GM12878 (cell line): ENCODE measurements at places on chromosomes 7 and 10. TPM values are rescaled to one million over a fixed set of nuclear protein-coding genes. Genes with fewer than 3 reads are reported as not detected.
A peak's percentile ranks its signal among the peaks of the same experiment; 100 is the strongest.

DNA sequence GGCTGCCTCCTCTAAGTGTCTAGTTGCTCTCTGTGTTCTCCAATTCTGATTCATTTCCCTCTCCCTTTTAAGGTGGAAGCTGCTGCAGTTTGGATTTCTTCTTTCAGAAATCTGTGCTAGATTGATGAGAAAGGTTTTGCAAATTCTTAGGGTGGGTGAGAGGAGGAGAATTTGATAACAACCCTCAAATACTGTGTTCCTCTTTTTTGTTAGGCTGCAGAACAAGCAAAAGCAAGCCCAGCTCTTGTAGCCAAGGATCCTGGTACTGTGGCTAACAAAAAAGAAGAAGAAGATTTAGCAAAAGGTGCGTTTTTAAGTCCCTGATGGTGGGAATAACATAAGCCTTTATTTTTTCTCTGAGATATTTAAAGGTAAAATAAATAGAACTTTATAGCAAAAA is 49.1 kb downstream of the STAM start:
- DNase-seq, result no peak
- H3K4me1 ChIP-seq, result no peaks in the 10 kb centered on the region
- peaks cover 10% of the 10 kb centered on the region for H3K36me3 ChIP-seq
- no peak overlapping the region for H3K27ac ChIP-seq
- no peak overlapping the region for H3K4me3 ChIP-seq
- no peaks in the 10 kb centered on the region for H3K27me3 ChIP-seq

- no peaks in the 10 kb centered on the region for H3K36me3 ChIP-seq
- no peaks in the 10 kb centered on the region for H3K4me1 ChIP-seq
- no peak overlapping the region for H3K27ac ChIP-seq
- H3K4me3 ChIP-seq, result no peak overlapping the region
- no peak for DNase-seq
- no peaks in the 10 kb centered on the region for H3K27me3 ChIP-seq
Observed at GRCh38 chr7:82429408-82429807, 14.2 kb downstream of the CACNA2D1 start.

DNA sequence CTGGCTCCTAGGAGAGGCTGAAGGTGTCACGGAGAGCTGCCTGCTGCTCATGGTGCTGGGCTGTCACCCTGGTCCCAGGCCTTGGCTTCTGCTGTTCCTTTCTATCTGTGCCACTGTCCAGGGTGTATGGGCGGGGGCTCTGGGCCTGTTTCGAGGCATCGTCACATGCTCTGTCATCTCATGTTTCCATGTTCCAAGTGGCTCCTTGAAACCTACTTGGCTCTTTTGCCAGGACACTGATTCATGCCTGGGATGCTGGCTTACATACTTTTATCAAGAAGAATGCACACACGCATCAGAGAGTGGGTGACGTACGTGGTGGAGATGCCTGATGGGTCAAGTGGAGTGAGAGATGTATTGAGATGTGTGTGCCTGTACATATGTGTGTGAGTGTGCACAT is 50.9 kb downstream of the ADCY1 start:
- DNase-seq, result no peak
- H3K36me3 ChIP-seq, result no peaks in the 10 kb centered on the region
- no peak overlapping the region for H3K4me3 ChIP-seq
- H3K27me3 ChIP-seq, result no peaks in the 10 kb centered on the region; the same call in 1 of the 2 replicates
- no peak overlapping the region for H3K27ac ChIP-seq
- no peaks in the 10 kb centered on the region for H3K4me1 ChIP-seq

DNA sequence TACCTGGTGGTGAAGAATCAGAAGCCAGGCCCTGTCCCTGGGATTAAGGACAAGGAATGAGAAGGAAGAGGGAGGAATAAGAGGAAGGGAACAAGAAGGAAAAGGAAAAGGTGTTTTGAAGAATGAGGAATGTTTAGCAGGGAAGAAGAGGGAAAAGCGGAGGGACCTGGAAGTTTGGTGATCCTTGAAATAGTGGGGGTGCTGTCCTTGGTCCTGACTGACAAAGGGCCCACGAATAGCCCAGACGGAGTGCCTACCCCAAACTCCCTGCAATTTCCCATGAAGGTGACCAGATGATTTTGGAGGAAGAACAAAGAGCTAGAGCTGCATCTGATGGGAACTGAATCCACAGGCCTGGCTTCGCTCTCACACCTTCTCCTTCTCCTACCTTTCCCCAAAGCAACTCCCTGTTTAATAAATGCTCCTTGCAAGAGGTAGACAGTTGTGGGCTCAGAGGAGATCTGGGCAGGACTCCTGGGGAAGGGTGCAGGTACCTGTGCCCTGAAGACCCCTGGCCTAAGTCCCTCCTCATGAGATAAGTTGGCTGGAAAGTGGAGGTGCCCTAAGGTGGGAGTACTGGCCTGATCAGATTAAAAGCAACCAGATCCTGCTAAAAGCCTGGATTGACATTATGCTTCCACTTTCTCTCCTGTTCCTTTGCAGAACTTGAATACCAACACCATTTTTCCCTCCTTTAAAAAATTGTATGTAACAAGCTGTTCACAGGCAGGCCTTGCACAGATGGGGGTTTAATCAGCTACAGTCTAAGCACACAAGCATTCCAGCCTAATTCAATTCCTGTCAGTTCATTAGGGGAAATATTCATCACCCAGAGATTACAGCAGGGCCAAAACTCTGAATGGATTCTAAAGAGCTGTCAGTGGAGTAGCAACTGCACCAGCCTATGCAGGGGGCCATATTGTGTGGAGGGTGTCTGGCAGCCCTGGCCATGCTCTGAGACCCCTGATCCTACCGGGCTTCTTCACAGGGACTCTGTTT is 19.4 kb downstream of the KAZALD1 start:
- H3K36me3 ChIP-seq, result no peaks in the 10 kb centered on the region
- H3K4me3 ChIP-seq, result no peak overlapping the region
- DNase-seq, result no peak
- H3K27me3 ChIP-seq, result peaks cover 10% of the 10 kb centered on the region; the same call in 1 of the 2 replicates
- no peak overlapping the region for H3K27ac ChIP-seq

GRCh38 chr7:22339725-22340390 is 17.1 kb downstream of the RAPGEF5 start:
- peaks cover 24% of the 10 kb centered on the region for H3K4me1 ChIP-seq
- no peak for DNase-seq
- H3K27ac ChIP-seq, result no peak overlapping the region

- no peaks in the 10 kb centered on the region for H3K36me3 ChIP-seq
- no peaks in the 10 kb centered on the region for H3K27me3 ChIP-seq
- no peak for DNase-seq
- no peak overlapping the region for H3K27ac ChIP-seq
Observed at GRCh38 chr10:29237786-29238185, 51.1 kb upstream of the LYZL1 start.

- no peaks in the 10 kb centered on the region for H3K36me3 ChIP-seq
- no peaks in the 10 kb centered on the region for H3K4me1 ChIP-seq
Observed at GRCh38 chr10:8544057-8544380, 489.5 kb downstream of the GATA3 start.

GRCh38 chr10:43078986-43079273 is 2.1 kb downstream of the RET start:
- no peak overlapping the region for H3K4me3 ChIP-seq
- no peaks in the 10 kb centered on the region for H3K27me3 ChIP-seq
- no peaks in the 10 kb centered on the region for H3K36me3 ChIP-seq
- H3K27ac ChIP-seq, result no peak overlapping the region

DNA sequence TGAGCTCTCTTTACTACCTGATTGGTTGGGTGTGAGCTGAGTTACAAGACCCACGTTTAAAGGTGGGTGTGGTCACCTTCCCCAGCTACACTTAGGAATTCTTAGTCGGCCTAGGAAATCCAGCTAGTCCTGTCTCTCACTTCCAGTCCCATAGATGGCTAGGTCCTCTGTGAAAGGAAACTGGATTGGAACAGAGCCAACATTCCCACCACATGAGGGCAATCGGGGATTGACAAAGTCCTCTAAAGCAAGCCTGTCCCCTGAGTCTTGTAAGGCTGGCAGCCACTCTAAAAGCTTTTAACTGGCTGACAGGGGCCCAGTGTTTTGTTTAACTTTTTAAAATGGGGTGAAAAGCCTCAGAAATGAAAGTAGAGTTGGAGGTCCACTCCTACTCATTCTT is 15.1 kb upstream of the CROT start:
- H3K36me3 ChIP-seq, result no peaks in the 10 kb centered on the region; the same call in 1 of the 2 replicates
- no peak overlapping the region for H3K27ac ChIP-seq
- H3K4me1 ChIP-seq, result no peaks in the 10 kb centered on the region
- no peak overlapping the region for H3K4me3 ChIP-seq
- no peaks in the 10 kb centered on the region for H3K27me3 ChIP-seq

GRCh38 chr10:50580262-50580891 is 43.4 kb downstream of the SGMS1 start:
- no peaks in the 10 kb centered on the region for H3K27me3 ChIP-seq
- no peaks in the 10 kb centered on the region for H3K36me3 ChIP-seq
- H3K4me1 ChIP-seq, result no peaks in the 10 kb centered on the region
- no peak overlapping the region for H3K4me3 ChIP-seq

DNA sequence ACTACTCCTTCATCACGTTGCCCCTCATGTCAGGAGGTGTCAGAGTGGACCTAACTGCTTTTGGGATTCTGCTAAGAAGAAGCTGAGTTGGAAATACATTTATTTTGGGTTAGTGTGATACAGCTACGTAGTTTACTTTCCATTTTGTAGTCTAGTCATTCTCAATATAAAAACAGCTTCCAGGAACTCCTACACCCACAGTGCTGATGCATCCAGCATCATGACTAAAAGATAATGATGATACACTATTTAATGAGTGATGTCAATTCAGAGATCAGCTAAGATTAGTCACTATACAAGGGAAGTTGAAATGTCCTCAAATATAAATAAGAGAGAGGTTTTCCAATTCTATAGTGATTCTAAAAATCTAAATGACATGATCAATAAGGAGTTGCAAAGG is 264.2 kb upstream of the SLC26A5 start:
- H3K27ac ChIP-seq, result no peak overlapping the region
- H3K4me3 ChIP-seq, result no peak overlapping the region
- H3K27me3 ChIP-seq, result peaks cover 3% of the 10 kb centered on the region; the same call in 1 of the 2 replicates
- DNase-seq, result no peak
- no peaks in the 10 kb centered on the region for H3K36me3 ChIP-seq

DNA sequence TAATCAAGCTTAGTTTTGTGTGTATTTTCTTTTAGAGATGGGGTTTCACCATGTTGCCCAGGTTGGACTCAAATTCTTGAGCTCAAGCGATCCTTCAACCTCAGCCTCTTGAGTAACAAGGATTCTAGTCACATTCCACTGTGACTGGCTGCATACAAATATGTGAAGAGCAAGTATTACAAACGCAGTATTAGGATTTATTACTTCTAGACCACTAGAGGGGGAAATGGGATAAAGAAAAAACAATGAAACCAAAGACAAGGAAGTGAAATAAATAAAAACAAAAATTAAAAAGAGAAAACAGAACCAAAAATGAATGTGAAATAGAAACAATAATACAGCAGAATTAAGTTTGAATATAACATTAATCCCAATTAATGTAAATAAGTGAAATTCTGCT is 308.7 kb downstream of the ANKRD30A start:
- H3K4me1 ChIP-seq, result no peaks in the 10 kb centered on the region
- DNase-seq, result no peak
- no peaks in the 10 kb centered on the region for H3K36me3 ChIP-seq
- H3K27me3 ChIP-seq, result no peaks in the 10 kb centered on the region
- no peak overlapping the region for H3K4me3 ChIP-seq

GRCh38 chr7:30914596-30914995 is 2.9 kb downstream of the AQP1 start:
- H3K4me3 ChIP-seq, result no peak overlapping the region
- H3K27ac ChIP-seq, result no peak overlapping the region
- DNase-seq, result no peak
- H3K27me3 ChIP-seq, result no peaks in the 10 kb centered on the region
- no peaks in the 10 kb centered on the region for H3K4me1 ChIP-seq

GRCh38 chr7:67448271-67448670 is 451.6 kb downstream of the TYW1 start:
- H3K27me3 ChIP-seq, result no peaks in the 10 kb centered on the region
- H3K4me1 ChIP-seq, result no peaks in the 10 kb centered on the region
- DNase-seq, result no peak
- H3K4me3 ChIP-seq, result no peak overlapping the region
- no peaks in the 10 kb centered on the region for H3K36me3 ChIP-seq

- no peak overlapping the region for H3K4me3 ChIP-seq
- H3K4me1 ChIP-seq, result peaks cover 14% of the 10 kb centered on the region
- H3K27ac ChIP-seq, result no peak overlapping the region
- peak; percentile 82 for DNase-seq
- no peaks in the 10 kb centered on the region for H3K36me3 ChIP-seq
Observed at GRCh38 chr10:17216217-17216900, 11.7 kb upstream of the VIM start.

GRCh38 chr7:88020953-88021665 is 87.1 kb downstream of the ADAM22 start:
- no peaks in the 10 kb centered on the region for H3K27me3 ChIP-seq
- no peak overlapping the region for H3K27ac ChIP-seq
- H3K4me1 ChIP-seq, result no peaks in the 10 kb centered on the region
- H3K36me3 ChIP-seq, result no peaks in the 10 kb centered on the region
- H3K4me3 ChIP-seq, result no peak overlapping the region

- no peaks in the 10 kb centered on the region for H3K36me3 ChIP-seq
- H3K4me3 ChIP-seq, result no peak overlapping the region
- no peak for DNase-seq
- no peaks in the 10 kb centered on the region for H3K27me3 ChIP-seq
- H3K27ac ChIP-seq, result no peak overlapping the region
- H3K4me1 ChIP-seq, result no peaks in the 10 kb centered on the region
Observed at GRCh38 chr10:34690383-34691049, 124.6 kb downstream of the PARD3 start.

GRCh38 chr7:55557666-55558188 is 14.6 kb downstream of the VOPP1 start:
- peak; percentile 85 for DNase-seq
- peaks cover 11% of the 10 kb centered on the region for H3K36me3 ChIP-seq
- peak overlapping the region; percentile 57 for H3K27ac ChIP-seq

GRCh38 chr10:24882047-24882698 is 70.2 kb downstream of the PRTFDC1 start:
- no peaks in the 10 kb centered on the region for H3K27me3 ChIP-seq
- no peaks in the 10 kb centered on the region for H3K36me3 ChIP-seq
- DNase-seq, result peak; percentile 53
- H3K4me1 ChIP-seq, result no peaks in the 10 kb centered on the region
- H3K27ac ChIP-seq, result no peak overlapping the region

GRCh38 chr7:138663725-138664710 is 37.1 kb downstream of the SVOPL start:
- no peaks in the 10 kb centered on the region for H3K27me3 ChIP-seq
- no peaks in the 10 kb centered on the region for H3K4me1 ChIP-seq
- DNase-seq, result no peak
- H3K4me3 ChIP-seq, result no peak overlapping the region
- no peaks in the 10 kb centered on the region for H3K36me3 ChIP-seq

GRCh38 chr7:99876491-99876890 is 342 bp downstream of the OR2AE1 start:
- H3K27me3 ChIP-seq, result no peaks in the 10 kb centered on the region
- no peak overlapping the region for H3K4me3 ChIP-seq
- H3K4me1 ChIP-seq, result no peaks in the 10 kb centered on the region

The SYT15 gene
- polyA plus RNA-seq, result 0.17 and 0.37 TPM in 2 replicates

The ITPRID1 gene
- polyA plus RNA-seq, result not detected in 2 replicates

The HSPA12A gene
- 2.2 and 3.4 TPM in 2 replicates for polyA plus RNA-seq

The NEUROG3 gene
- polyA plus RNA-seq, result not detected in 2 replicates

The PDK4 gene
- not detected in 2 replicates for polyA plus RNA-seq

The LIPA gene
- polyA plus RNA-seq, result 44.1 and 44.5 TPM in 2 replicates

The VWDE gene
- 0.75 and 1.1 TPM in 2 replicates for polyA plus RNA-seq

The NIPSNAP2 gene
- polyA plus RNA-seq, result 88.5 and 90.2 TPM in 2 replicates

The PDE6C gene
- 0.13 TPM in 1 of 2 replicates, not detected in the other for polyA plus RNA-seq

The ZP3 gene
- 2.5 and 2.9 TPM in 2 replicates for polyA plus RNA-seq

The NODAL gene
- 0.09 TPM in 1 of 2 replicates, not detected in the other for polyA plus RNA-seq

The CLDN3 gene
- not detected in 2 replicates for polyA plus RNA-seq

The CEP41 gene
- polyA plus RNA-seq, result 36.9 and 40.1 TPM in 2 replicates
